GM06990 (cell line): ENCODE measurements at places on chromosomes 11 and 22.

- DNase-seq, result no peak
Observed at GRCh38 chr11:67368621-67369020, 4.8 kb downstream of the CLCF1 start.

- no peak for DNase-seq
Observed at GRCh38 chr22:36999463-36999862, 19.8 kb downstream of the TST start.

GRCh38 chr11:46991391-46991790, 54.8 kb downstream of the CSTPP1 start:
- no peak for DNase-seq

DNA sequence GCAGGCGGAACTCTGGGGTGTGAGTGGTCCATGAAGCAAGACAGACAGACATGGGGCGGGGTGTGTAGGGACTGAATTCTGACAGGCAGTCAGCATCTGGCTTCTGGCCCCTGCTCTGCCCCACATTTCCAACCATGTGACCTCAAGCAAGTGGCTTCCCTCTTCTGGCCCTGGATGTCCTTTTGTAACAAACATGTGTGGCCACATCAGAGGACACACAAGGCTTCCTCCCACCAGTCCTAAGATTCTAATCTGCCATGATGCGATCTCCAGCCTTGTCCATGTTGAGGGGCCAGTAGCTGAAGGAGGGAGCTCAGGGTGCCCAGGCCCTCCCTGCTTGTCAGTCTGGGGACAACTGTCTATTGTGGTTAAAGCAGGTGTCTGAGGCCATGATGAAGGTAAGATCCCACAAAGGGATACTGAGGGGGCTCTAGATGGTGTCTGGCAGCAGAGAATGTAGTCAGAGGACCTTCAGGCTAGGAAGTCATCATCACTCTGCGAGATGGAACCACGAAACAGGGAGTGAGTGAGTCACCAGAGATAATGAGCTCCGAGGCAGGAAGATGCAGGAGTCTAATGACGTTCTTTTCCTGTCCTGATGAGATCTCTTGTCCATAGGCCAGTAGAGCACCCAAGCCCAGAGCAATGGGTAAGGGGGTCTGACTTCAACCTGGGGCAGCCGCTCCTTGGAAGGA, 27.4 kb downstream of the DRD2 start:
- DNase-seq, result no peak

DNA sequence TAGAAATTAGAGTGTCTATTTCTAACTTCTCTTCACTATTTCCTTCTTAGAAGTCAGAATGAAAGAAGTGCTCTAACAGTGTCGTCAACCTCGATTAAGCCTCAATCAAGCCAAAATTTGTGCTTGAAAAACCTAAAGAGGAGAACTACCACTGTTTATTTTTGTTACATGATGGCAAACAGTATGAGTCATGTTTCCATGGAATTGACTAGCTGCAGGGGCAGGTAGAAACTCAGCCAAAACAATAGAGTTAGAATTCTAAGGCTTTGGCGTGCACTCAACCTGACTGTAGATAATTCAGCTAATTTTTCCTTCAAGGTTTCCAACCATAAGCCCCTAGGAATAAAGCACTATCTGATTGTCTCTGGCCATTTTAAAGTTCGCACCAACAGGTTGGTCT, 415.9 kb downstream of the ETS1 start:
- no peak for DNase-seq

DNA sequence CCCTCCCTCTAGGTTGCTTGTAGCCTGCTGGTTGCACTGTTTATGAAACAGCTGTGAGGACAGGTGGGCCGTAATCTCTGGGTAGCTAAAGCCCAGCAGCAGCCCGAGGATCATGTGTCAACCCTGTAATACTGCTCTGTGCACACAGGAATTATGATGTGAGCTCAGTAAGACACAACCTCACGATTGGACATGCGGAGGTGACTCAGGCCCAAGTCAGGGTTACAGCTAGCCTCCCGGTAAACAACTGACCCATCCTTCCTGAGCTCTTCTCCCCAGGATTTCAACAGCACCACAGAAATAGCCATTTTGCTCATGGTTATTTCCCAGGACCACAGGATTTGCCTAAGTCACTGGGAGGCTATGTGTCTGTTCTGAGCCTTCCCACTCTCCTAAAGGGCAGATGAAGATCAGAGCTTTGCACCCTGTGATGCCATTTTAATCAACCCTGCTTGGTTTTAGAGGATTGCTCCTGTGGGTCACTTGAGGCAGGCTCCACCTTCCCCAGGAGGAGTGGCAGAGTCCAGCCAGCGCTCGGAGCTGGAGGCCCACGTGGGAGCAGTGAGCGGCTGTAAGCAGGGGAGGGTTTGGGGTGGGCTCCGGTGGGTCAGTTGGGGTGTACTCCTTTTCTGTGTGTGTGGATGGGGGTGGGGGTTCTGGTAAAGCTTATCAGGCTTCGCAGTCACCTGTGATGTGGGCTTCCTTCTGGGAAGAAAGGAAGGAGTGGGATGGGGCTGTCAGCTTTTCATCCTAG, at the start of gene AMPD3:
TSS of gene AMPD3 (plus strand) at position 387 of the 754 bp plus-strand sequence. CDS start 6,256 bp downstream, outside the sequence.
- DNase-seq, result no peak

- no peak for DNase-seq
Observed at GRCh38 chr22:23274146-23274526, 93.8 kb downstream of the BCR start.

- no peak for DNase-seq
Observed at GRCh38 chr11:119506436-119506835, 83.5 kb upstream of the THY1 start.

GRCh38 chr11:72441752-72442207, 7.4 kb upstream of the CLPB start:
- no peak for DNase-seq

DNA sequence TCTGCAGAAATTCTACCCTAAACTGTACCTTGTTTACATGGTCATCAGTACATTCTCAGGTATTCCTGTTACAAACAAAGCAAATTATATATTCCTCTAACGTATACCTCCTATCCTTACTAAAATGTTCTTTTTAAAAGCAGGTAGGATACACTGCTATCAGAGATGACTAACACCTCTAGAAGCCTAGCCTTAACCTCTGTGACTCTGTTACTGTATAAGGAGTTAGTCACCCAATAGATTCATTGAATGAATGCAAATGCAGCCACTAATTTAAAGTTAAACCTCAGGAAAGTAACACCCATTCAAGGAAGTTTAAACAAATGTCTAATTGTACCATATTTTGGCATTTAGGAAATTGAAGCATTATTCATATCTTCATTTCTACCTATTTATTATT, 82.2 kb downstream of the FCHSD2 start:
- DNase-seq, result no peak

GRCh38 chr22:46890819-46891218, 128.4 kb downstream of the TBC1D22A start:
- no peak for DNase-seq

DNA sequence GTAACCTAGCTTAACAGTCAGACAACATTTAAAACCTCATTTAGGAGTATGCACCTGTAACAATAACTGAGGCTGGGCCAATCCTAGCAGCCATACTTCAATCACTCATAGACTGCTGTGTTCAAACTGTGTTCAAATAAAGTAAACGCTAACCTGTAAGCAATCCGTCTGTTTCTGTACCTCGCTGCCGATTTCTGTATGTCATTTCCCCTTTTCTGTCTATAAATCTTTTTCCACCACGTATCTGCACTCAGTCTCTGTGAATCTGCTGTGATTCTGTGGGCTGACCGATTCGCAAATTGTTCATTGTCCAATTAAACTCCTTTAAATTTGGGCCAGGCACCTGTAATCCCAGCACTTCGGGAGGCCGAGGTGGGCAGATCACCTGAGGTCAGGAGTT, 12.3 kb downstream of the APOBEC3H start:
- DNase-seq, result no peak

- DNase-seq, result no peak
Observed at GRCh38 chr11:12640926-12641849, 33.0 kb upstream of the TEAD1 start.

GRCh38 chr11:35486446-35486845, 39.0 kb downstream of the PAMR1 start:
- DNase-seq, result no peak

DNA sequence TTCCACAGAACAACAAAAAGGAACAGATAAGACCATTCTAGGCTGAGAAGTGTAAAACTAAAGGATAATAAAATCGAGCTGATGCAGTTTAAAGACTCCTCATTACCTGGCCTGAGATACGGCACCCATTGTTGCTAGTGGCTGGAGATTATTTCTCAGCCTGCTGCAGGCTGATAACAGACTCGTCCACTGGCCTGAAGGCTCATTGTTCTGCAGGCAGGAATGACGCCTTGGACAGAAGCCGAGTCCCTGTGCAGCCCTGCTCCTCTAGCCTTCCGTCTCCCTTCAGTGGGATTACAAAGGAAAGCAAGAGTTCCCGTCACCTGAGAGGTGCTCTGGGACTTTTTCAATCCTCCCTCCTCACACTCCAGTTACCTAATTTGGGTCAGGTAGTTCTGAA, 1065.3 kb downstream of the OPCML start:
- no peak for DNase-seq

- no peak for DNase-seq
Observed at GRCh38 chr11:109785714-109786113, 307.5 kb upstream of the ZC3H12C start.

DNA sequence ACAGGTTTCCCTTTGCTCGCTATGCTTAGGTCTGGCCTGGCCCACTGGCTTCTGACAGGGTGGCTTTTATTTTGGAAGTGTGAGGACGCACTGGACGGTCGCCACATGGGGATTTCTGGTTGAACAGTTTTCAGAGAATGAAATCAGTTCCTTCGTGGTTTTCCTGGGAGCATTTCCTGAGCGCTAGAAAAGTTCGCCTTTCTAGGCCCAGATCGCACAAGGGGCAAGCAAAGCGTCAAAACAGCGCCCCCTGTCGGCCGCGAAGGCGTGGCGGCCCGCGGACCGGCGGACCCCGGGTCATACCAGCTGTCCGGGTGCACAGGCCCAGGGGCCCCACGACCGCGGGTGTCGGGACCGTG, 12.7 kb upstream of the CYP2R1 start:
- peak; percentile 72 for DNase-seq

GRCh38 chr11:115421992-115422689, 82.1 kb downstream of the CADM1 start:
- DNase-seq, result no peak

DNA sequence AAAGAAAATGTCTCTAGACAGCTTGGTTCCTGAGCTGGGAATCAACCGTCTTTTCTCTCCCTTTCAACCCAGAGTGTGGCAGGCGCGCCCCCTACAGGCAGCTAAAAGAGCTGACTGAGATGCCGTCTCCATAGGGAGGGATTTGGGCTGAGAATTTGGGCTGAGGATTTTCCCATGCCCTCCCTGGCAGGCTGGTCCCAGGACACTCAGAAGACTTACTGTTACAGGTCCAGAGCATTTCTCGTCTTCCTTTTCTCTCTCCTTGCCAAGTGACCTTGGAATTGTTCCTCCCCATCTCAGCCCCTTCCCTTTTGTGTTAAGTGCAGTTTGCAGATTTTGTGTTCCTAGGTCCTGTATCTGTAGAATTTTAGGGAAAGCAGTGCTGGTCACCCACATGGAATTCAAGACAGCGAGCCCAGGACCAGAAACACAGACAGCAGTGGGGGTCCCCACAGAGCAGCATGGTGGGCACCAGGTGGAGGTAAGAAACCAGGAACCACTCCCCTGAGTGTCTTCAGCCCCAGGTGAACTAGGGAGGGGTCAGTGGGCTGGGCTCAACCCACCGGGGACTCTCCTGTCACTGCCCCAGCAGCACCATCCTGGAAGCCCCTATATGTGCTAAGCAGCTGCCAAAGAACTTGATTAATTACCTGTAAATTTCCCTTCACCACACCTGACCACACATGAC, 9.9 kb upstream of the IGLL5 start:
- no peak for DNase-seq

GRCh38 chr11:44606472-44606871, 41.0 kb downstream of the CD82 start:
- DNase-seq, result no peak

- no peak for DNase-seq
Observed at GRCh38 chr11:38809521-38809920, 2211.5 kb upstream of the RAG2 start.

GRCh38 chr11:129855086-129855485, 39.4 kb downstream of the TMEM45B start:
- no peak for DNase-seq

GRCh38 chr11:9386086-9386485, 1.6 kb downstream of the IPO7 start:
- no peak for DNase-seq

- DNase-seq, result peak; percentile 15
Observed at GRCh38 chr11:541433-541885, 4.1 kb downstream of the LRRC56 start.

DNA sequence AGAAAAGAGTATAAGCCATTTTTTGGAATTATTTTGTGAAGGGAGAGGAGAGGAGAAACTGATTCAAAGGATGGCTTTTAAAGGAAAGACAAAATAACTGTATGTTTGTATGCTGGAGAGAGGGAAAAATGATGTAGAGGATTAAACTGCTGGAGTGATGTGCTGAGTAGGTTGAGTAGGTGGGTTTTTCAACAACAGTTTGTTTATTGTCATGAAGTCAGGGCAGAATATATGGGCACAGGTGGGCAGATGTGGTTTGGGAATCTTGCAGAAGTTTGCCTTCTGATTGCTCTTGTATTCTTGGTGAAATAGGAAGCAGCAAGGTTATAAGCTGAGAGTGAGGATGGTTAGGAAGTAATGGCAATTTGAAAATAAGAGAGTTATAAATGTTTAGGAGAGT, 12.1 kb downstream of the SYT9 start:
- no peak for DNase-seq
